ENCODE measurements at places on chromosomes 16 and 17. TPM values are rescaled to one million over a fixed set of nuclear protein-coding genes. Genes with fewer than 3 reads are reported as not detected.

DNA sequence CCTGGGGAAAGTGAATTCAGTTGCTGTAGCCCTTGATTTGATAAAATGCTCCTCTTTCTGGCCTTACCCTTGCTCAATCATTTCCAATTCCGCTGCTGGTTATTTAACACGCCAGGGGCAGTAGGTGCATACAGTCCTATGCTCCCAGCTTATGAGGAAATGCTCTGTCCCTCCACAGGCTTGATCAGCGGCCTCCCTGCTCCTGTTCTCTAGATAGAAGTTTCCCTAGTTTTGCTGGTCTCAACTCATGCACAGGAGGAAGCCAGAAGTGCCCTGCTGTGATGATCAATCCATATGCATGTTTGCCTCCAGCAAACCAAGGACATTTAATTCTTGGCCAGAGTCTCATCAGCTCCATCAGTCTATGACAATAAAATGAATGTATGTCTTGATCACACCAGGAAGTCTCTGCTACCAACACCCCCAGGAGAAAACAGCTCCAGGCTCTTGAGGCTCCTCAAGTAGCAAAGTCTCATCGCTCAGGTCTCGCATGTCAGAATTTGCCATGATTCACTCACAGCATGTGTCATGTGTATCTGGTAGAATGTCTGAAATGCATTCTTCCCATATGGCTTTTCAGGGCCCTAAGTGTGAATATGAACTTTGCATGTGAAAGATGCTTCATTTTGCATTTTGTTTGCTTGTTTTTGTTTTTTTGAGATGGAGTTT lies 208.9 kb downstream of the CDH13 start:
- no peak for DNase-seq

- no peak for DNase-seq
These were observed 66.3 kb downstream of the WIPI1 start for GRCh38 chr17:68390888-68391545.

GRCh38 chr17:16422416-16422815 lies 7.0 kb downstream of the TRPV2 start:
- DNase-seq: no peak

The RNF43 gene
- 2.3 TPM for total RNA-seq

The EPN3 gene
- 0.84 TPM for total RNA-seq

The GAA gene
- 90.6 TPM for total RNA-seq

DNA sequence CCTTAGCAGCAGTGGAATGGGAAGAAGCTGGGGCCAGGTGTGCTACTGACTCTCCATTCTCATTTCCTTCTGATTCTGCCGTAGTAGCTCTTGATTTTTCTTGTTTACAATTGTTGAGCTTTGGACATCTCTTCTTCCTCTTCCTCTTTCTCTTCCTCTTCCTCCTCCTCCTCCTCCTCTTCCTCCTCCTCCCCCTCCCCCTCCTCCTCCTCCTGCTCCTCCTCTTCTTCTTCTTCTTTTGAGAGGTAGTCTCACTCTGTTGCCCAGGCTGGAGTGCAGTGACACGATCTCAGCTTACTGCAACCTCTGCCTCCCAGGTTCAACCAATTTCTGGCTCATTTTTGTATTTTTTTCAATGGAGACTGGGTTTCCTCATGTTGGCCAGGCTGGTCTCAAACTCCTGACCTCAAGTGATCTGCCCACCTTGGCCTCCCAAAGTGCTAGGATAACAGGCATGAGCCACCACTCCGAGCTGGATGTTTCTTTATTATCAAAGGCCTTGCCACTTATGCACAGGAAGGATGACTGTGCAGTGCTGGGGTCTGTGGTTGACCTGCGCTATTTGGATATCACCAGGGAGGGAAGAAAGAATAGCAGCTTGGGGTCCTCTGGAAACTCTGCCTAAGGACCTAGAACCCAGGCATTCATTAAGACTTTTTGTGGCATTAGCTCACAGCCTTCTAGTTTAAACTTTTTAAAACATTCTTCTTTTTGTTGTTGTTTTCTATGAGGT lies 127.8 kb upstream of the KCNJ16 start:
- DNase-seq: no peak

The GPRC5B gene
- 14.0 TPM for total RNA-seq

DNA sequence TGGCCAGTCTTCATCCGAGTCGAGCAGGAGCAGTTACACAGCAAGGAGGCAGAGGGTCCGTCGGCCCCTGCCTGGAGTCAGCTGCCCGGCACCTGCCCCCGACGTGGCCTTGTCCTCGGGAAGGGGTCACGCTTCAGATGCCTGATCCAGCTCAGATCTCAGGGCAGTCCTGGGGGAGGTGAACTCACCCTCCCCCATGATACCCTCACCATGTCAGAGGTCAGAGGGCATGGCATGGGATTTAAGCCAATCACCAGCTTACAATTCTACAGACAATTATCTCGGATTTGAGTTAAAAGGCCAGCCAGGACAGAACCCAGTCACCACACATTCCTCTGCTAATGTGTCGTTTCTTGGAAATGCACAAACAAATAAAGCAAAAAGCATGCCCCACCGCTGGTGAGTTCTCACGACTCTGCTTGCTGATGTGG lies 211.3 kb downstream of the FOXL1 start:
- no peak for DNase-seq

- DNase-seq: no peak
These were observed 130.1 kb upstream of the ADAMTS18 start for GRCh38 chr16:77564791-77565390.

All from kidney epithelial cell (primary cell).